ENCODE measurements at places on chromosomes 13 and 19.

DNA sequence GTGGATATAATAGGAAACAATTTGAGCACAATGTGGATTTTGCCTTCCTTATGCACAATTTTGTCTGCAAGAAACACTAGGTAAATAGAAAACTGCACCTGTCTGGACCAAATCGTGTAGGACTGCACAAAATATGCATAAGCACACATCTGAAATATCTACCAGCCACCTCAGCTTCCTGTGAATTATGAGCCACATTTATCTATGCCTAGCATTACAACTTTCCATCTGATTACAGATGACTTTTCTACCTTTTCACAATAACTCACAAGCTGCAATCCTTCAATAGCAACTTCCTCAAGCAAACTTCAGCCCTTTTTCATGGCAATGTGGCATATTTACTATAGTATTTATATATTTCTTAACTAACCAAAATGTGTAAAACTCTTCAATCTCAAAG, 5.7 kb upstream of the RFX2 start:
- ATAC-seq, result no peak

DNA sequence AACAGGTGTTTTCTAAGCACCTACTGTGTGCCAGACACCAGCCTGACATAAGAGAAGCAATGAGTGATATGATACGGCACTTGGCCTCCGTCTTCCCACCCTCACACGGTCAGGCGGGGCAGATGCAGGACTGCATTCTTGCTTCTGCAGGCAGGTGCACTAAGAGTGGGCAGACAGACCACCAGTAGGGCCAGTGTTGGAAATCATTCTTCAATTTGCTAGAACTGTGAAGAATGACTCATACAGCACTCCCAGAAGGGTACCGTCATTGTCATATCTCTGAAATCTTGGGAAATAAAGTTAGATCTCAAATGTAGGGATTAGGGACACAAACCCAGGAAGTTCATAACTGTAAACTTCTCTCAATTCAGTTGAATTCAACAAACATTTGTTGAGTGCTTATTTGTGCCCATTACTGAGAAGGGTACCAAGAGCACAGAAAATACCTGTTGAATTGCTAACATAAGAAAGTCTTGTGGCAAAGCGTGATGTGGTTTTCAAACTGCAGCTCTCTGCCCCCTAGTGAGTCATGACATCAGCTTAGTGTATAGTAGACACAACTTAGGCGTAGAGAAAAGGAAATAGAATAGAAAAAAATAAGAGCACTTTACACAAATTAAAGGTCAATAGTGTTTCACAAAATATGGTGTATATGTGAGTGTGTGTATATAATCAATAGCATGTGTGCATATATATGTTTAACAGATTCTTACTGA, 76.1 kb downstream of the TEX26 start:
- 0 out of 3 replicates have a peak, but pooled peaks have one; percentile 22 for ATAC-seq

GRCh38 chr13:30178976-30179375, 128.4 kb downstream of the KATNAL1 start:
- ATAC-seq, result no peak

DNA sequence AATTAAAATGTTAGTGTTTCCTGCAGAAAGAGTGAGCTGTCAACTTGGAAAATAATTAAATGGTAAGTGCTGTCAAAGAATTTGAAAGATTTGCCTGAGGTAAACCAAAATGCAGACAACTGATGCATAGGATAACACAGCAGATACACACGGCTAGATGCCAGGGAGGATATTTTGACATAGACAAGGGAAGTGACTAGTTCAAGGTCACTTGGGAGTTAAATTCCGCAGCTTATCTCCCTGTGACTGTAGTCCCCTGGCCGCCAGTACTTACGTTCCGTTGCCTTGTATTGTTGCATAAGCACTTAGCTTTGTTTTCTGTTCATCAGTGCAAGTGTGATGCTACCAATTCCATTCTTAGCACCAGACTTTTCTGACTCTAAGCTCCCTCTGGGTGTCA, 247.3 kb upstream of the MAB21L1 start:
- peak; percentile 49 for ATAC-seq

DNA sequence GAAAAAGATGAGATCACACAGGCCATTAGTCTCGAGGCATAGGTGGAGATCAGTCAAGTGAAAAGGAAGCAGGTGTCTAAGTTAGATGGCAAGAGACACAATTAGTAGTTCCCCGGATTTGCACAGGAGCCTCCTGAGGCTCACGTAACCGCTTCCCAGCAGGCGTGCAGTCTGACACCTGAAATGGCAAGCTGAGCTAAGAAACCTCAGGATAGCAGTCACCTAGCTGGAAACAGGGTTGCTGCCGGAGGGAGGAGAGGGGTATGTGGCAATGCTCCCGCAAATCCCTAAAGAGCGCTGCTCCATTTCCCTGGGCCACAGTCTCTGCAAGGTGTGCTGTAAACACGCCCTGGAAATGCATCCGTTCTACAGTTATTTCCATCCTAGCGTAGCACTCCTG, 1151.0 kb downstream of the DIAPH3 start:
- ATAC-seq, result no peak

- ATAC-seq, result peak; percentile 48
Measured at GRCh38 chr13:31670831-31671617, 68.3 kb upstream of the RXFP2 start.

DNA sequence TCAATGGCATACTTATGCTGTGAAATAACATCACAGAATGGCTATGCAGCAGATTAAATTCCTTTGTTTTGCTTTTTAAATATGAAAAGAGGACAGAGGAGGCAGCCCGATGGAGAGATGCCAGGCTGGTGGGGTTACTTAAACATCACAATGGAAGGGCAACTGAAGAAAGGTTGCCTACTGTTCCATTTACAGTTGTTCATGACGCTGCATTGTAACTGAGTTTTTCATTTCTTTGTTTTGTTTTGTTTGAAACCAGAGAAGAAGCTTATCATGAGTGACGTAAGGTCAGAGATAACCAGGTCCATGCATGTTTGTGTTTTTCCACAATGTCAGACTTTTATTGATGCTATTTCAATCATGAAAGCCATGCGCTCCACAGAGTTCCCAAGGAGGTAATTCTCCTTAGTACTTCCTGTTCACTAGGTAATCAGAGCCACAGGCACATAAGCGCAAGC, 273.8 kb downstream of the LHFPL6 start:
- no peak for ATAC-seq

DNA sequence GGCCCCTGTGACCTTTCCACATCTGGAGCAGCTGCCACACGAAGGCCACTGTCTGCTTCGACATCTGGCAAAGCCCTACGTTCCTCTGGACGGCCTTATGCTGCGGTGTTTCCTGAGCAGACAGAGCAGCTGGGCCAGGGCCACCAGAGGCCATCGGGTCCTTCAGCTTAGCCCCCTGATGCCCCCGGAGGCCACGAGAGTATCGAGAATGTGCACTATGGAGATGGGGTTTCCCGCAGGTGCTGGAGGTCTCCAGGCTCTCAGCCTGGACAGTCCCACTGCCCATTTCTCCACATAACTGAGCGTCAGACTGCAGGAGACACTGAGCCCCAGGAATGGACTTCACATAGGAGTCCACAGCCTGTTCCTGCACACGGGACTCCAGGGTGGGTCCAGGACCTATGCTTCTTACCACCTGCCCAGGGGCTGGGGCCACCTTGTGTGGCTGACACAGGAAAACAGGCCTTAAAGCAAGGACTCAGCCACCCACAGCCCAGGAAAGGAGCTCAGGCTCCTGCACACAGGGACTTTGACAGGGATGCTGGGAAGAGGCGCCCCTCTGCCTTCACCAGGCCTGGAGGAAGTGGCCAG, 80.7 kb downstream of the SLC7A1 start:
- ATAC-seq, result no peak

DNA sequence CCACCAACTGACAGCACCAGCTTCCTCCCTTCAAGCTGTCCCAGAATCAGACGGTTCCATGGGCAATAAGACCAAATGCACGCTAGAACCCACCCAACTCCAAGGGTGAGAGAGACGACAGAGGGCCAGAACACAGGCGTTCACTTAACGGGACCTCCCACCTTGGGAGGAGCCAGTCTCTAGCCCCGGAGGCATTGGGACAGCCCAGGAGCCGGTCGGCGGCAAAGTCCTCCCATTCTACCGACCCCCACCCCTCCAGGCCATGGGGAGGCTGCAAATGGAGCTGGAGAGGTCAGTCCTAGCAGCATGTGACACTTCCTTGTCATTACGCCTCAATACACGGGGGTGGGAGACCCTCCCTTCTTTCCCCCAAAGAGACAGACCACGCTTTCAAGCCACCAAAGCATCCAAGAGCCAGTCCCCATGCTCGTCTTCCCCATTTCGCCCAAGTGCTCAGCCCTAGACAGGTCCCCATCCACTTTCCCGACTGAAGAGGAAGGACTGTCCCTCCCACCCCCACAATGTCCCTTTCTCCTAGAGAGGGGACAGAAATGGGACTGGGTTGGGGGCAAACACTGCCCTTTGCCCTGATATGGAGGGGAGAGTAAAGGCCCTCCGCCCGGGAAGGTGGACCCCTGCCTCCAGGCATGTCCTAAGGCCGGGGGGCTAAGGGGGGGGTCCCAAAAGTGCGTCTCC, 964 bp downstream of the KHSRP start:
- ATAC-seq, result peak; percentile 19

- ATAC-seq, result no peak
Measured at GRCh38 chr19:3282155-3282554, 57.7 kb downstream of the CELF5 start.

DNA sequence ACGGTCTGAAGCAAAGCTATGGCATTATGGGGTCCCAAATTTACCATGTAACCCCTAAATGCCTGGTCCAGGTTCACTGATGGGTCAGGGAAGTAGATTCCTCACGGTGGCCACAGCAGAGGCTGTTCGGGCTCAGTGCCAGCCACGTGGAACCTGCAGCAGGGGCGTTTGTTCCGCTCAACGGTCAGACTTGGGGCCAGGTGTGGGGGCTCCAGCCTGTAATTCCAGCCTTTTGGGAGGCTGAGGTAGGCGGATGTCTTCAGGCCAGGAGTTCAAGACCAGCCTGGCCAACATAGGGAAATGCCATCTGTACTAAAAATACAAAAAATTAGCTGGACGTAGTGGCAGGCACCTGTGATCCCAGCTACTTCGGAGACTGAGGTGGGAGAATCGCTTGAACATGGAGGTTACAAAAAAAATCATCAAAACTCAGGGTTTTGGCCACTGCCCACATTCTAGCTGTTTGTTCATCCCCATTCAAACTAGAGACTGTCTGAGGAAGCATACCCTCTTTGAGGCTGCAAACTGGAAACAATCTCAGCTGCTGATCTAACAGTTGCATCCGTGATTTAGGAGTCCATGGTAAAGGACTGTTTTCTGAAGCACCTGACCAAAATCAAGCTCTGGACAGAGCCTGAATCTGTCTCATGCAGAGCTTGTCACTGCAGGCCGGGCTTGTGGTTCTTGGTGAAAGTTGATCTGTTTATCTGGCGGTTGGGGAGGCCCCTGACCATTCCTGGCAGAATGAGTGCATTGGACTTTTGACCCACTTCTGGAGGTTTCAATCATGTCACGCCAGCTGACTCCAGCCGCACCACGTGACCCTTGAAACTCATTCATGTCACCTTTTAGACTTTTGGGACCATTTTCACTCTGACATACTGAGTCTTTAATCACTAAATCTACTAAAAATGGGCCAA, 30.2 kb upstream of the ZNF331 start:
- ATAC-seq, result no peak

DNA sequence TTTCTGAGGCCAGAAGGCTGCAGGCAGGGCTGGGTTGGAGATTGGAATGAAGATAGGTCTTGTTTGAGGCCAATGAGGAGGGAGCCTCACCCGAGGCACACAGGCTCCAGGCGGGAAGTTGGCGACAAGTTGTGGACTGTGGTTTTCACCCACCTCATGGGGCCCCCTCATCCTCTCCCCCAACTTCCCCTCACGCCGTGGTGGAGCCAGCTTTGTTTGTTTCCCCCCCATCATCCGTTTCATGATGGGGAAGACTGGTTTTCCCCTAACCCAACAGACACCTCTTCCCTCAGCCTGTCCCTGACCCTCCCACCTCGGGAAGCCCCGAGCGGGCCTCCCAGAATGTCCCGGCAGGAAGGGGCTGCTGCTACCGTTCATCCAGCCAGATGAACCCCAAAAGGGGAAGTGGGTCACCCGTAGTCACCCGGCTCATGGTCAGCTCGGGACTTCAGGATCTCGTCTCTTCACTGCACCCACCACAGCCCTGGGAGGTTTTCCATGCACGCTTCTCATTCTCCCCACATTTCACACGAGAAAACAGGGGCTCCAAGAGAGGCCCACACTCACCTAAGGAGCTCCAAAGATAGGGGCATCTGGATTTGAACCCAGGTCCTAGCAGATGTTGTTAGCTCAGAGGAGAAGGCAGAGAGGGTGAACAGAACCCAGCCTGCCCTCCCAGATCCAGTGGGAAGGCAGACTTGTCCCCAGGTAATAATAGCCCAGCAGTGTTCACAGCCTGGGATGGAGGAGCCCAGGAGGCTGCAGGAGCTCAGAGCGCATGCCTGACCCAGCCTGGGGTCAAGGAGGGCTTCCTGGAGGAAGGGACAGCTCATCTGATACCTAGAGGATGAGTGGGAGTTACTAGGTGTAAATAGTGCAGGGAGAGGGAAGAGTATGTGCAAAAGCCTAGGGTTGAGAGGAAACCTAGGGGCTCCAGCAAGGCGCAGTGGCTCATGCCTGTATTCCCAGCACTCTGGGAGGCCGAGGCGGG, 23.5 kb downstream of the CEACAM16 start:
- ATAC-seq, result no peak

GRCh38 chr13:34542321-34542720, 399.7 kb upstream of the NBEA start:
- ATAC-seq, result no peak

GRCh38 chr19:12779162-12779993, 4.0 kb upstream of the HOOK2 start:
- peak; percentile 5 for ATAC-seq

GRCh38 chr13:20378721-20379120, 146.6 kb upstream of the GJB6 start:
- ATAC-seq, result no peak

GRCh38 chr19:15587663-15588062, 27.4 kb upstream of the CYP4F8 start:
- ATAC-seq, result no peak

DNA sequence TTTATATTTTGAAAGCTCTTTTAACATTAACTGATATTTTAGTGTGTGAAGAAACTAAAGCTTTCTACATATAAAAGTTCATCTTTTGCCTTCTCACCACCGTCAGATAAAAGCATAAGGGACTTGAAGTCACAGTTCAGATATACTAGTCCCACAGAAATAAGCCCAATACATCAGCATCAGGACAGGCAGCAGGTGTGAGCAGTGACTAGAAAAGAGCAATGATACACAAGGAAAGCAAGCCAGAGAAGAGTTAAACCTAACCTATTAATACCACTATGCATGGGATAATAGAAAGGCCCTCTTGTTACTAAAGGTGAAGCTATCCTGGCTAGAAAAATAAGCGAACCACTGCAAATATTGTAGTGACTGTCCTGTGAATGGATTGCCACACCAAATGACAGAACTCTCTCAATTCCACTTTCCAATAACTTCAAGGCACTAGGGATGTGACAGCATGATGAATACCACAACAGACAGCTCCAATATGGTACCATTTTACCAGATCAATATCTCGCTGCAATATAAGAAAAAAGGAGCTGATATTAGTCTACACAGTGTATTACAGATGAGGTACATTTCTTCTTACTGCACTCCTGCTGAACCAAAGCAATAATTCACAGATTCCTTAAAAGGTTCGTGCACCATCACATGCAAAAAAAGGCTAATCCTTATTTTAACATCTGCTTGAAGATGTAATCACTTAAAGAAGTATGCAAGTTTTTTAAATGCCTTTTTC, 114.1 kb downstream of the DACH1 start:
- no peak for ATAC-seq

- no peak for ATAC-seq
Measured at GRCh38 chr19:50341091-50341564, 12.0 kb upstream of the KCNC3 start.
